Smooth muscle cell of the brain vasculature (primary cell): ENCODE measurements at places on chromosomes 16 and 17.

GRCh38 chr17:82663381-82664275, 15.4 kb upstream of the WDR45B start:
- no peak for DNase-seq

- DNase-seq: no peak
Measured at GRCh38 chr16:31880322-31880979, 6.8 kb downstream of the ZNF267 start.

DNA sequence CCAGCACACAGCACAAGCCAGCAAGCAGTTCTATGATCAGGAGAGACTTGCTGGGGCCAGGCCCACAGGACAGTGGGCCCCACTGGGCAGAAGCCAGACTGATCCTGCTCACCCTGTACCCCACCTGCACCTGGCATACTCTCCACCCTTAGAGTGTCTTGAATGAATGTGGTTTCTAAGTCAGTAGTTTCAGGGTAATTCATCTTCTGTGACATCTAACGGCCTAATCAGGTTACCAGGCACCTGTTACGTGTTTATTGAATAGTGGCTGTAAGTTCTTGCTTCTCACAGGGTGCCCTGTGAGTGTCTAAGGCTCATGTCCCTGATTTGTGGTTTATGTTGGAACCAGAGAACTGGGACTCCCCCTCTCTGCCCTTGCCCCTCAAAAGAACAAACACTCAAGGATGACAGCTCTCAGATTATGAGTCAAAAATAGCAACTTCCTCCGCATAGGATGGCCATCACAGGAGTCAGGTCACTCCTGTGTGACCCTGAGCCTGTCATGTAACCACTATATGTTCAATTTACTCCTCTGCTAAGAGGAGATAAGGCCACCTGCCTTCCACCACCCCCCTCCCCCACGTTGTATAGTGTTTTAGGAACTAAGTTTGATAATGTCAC, 7.0 kb upstream of the OR2C1 start:
- DNase-seq: no peak

GRCh38 chr17:67194134-67194533, 50.9 kb downstream of the HELZ start:
- no peak for DNase-seq

GRCh38 chr17:74055508-74056160, 147.8 kb upstream of the RPL38 start:
- DNase-seq: no peak

- DNase-seq: no peak
Measured at GRCh38 chr16:56855946-56856345, 9.1 kb upstream of the SLC12A3 start.

DNA sequence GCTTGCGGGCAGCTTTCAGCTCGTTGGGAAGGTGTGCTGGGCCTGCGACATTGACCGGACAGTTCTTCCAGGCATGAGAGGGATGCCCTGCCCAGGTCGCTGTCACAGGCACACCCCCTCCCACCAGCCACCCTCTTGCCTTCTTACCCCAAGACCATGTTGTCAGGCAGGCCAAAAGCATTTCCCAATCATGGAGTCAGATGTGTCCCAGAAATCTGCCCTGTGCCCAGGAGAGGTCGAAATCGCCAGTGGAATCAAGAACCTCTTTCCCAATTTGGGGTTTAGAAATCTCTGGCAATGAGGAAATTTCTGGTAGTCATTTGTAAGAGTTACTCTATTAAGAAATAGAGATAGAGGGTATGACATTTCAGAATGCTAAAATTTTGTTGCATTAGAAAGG, 177.1 kb downstream of the RAB11FIP4 start:
- DNase-seq: no peak

DNA sequence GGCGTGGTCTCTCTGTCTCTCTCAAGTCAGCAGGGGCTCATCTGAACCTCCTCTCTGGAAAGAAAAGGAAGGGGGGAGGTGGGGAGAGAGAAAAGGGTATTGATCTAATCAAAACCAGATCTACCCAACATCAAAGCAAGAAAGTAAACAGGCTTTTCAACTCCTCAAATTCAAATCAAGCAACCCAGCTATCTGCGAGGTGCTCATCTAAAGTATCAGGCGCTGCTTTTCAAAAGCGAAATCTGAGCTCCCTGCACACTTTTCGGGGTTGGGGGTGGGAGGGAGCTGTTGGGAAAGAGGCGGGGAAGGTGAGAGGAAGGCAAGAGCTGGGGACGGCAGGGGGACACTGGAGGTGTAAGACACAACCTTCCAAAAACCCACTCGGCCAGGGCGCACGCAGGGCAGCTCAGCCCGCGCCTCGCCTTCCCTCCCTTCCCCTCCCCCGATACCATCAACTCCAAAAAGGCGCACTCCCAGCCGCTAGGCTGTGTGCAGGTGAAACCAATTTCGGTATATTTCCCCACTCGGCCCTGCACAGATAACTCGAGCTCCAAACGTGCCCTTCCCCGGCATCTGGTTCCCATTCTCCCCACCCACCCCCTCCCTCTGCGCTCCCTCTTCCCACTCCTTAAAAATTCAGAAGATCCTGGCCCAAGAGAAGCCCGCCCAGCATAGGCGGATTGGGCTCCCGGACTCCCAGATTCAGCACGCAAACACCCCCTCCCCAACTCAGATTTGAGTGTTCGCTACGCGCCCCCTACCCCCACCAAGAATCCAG, 2.6 kb downstream of the AXIN2 start:
- DNase-seq: no peak

- DNase-seq: peak; percentile 50
Measured at GRCh38 chr17:13437966-13438779, 163.6 kb downstream of the HS3ST3A1 start.

DNA sequence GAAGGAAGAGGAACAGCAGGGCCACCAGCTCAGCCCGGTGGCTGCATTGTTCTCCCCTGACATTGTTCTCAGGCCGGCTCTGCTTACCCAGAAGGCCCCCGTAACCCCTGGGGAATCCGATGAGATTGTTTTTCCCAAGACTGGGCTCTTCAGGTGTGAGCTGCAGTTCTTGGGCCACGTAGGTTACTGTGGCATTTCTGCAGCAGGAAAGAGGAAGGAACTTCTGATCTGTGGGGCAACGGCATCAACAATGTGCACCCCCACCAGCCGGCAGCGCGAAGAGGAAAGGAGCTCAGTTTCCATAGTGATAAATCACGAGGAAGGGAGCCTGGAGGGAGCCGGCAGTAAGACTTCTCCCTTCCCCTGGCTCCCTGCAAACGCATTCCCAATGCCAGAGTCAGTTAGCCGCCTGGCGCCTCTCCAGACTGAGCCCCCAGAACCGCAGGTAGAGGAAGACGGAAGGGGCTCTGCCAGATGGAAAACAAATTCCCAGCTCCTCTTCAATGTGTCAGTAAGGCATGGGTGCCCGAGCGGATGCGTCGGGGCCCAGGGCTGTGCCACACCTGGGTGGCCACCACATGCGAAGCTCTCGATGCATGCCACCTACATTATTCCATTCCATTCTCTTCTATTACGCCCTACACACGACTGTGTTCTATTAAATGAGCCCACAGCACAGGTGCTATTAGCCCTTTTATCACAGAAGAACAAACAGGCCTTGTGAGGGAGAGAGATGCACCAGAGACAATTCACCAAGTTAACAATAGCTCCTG, 21.5 kb upstream of the PECAM1 start:
- peak; percentile 12 for DNase-seq

DNA sequence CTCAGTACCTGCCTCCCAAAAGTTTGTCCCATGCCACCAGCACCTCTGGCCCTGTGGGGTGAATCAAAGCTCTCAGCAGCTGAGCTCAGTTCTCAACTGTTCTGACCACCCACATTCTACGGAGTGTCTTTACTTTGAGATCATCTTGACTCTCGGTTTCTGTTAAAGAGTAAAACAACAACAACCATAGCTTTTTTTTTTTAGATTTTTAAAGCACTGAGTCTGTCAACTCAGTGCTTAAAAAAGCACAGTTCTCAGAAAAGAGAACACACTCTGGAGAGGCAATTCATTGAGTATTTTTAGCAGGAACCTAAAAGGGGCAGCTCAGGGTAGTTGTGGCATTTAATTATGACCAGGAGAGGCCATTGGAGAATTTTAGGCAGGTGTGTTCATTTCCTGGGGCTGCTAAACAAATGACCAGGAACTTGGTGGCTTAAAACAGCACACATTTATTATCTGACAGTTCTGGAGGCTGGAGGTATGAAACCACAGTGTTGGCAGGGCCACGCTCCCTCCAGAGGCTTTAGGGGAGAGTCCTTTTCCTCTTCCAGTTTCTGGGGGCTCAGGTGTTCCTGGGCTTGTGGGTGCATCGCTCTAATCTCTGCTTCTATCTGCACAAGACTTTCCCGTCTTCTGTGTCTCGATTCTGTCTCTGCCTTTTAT, 6.7 kb upstream of the WFIKKN2 start:
- DNase-seq: no peak

DNA sequence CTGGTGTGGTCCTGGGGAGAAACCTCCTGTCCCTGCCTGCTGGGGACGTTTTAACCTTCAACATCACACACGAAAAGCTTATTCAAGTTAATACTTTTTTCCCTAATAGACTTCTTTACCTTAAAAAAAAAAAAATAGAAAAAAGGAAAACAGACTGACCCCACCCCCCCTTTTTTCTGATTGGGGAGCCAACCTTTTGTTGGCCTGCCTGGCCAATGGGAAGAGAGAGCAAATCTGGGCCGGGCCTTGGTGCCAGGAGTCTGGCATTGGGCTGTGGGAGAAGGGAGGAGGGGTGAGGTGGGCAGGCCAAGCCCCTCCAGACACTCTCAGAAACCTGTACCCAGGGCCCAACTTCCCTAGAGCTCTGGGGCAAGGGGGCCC, 3.0 kb downstream of the CBX8 start:
- no peak for DNase-seq

DNA sequence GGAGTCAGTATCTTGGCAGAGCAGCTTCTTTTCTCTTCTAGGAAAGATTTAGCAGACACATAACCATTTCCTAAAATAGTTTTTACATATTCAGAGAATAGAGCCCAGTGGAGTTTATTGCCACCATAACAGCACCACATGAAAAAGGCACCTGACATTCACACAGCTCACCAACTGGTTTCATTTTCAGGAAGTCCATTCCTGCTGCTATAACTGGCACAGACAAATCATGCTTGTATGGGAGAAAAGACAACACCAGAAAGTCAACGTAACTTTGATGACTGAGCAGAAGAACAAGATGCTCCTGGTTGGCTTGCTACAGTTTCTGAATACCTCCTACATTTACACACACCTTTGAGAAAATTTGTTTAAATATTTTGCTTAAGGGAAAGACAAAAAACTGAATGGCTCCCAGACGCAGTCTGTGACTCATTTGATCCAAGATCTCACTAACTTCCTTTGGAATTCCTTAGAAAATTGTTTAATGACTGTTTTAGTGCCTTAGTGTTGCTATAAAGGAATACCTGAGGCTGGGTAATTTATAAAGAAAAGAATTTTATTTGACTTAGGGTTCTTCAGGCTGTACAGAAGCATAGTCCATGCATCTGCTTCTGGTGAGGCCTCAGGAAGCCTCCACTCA, 1380.6 kb downstream of the CDH8 start:
- no peak for DNase-seq

- no peak for DNase-seq
Measured at GRCh38 chr17:49565948-49566491, 9.7 kb upstream of the NXPH3 start.

- DNase-seq: no peak
Measured at GRCh38 chr17:55852734-55853133, 101.9 kb downstream of the PCTP start.

DNA sequence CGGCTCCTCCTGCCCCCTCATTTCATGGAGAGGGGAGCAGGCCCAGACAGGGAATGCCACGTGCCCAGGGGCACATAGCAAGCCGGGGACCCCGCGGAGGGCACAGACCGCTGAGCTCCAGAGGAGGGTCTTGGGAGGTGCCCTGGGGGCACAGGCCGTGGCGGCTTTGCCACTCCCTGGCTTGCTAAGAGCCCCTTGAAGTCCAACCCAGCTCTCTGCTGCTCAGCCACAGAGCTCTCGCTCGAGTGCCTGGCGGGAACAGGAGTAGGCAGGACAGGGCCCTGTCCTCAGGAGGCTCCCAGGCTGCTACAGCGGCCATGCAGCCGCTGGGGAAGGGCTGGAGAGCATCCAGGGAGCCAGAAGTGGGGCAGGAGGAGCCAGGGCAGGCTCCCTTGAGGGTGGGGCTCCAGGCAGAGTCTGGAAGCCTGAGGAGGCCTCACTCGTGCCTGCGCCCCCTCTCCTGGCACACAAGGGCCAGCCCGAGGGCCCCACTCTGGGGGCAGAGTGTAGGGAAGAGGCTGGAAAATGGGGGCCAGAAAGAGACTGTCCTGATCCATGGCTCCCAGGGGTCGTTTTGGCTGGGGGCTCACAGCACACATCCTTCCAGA, 4.4 kb upstream of the RAB26 start:
- DNase-seq: no peak

GRCh38 chr17:3974980-3975379, 10.7 kb upstream of the ATP2A3 start:
- no peak for DNase-seq

GRCh38 chr17:80485846-80486245, 9.4 kb upstream of the NPTX1 start:
- DNase-seq: no peak

DNA sequence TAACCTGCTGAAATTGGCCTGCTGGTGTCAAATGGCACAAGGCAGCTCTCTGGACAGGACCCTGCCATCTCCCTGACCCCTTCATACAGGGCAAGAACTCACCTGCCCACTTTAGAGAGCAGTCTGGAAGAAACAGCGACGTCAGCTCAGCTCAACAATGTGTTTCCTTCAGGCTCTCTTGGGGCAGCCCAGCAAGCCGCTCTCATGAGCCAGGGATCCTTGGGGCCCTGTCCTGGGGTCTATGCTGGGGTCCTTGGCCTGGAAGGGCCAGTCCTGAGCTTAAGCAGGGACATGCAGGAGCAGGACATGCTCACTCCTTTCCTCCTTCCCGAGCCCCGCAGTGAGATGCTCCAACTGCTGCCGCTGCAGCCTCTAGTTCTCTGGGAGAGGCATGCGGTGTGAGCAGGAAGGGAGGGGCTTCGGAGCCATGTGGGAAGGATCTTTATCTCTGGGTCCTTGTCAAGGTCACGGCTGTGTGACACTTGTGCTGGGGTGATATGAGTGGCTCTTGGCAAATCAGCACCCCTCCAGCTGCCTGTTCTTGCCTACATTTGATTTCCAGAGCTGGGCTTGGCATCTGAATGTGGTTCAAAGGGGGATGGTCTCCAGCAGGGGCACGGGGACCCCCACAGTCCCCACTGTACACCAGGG, 3.4 kb downstream of the C1QTNF1 start:
- no peak for DNase-seq

GRCh38 chr16:2048116-2048543, 345 bp downstream of the TSC2 start:
- DNase-seq: no peak

DNA sequence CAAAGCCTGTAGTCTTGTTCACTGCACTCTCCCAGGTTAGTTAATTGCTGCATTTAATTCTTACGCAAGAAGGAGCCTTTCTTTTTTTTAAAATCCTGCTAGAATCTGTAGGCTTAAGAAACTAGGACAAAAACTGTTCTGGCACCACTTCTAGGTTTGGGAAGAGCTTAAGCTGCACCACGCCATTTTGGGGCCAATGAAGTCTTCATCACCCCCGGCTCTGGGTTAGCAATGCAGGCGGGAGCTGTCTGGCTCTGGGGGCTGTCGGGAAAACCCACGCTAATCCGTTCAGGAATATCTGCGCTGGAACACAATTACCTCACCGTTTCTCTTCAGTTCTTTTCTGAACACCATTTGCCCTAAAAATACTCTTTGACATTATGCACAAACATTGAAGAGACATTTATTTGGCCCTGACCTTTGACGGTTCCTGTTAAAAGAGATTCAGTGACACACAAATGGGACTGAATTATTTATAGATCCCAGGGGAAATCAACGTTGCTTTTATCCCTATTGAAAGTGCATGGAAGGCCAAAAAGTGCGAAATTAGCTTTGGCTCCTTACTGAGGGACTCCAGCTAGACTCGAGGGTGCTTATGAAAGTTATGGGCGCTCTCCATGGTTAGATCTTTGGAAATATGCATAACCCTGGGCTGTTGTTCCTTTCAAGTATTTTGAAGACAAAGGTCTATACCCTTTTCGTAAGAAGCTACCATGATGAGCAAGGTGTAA, 249.2 kb downstream of the HAPSTR1 start:
- no peak for DNase-seq
